Endodermal cell (in vitro differentiated cells): ENCODE measurements at places on chromosomes 1 and 21.
A peak's percentile ranks its signal among the peaks of the same experiment; 100 is the strongest.

GRCh38 chr1:12015001-12015491, 4.3 kb upstream of the MIIP start:
- DNase-seq: no peak

- no peak for DNase-seq
Observed at GRCh38 chr1:77271852-77272580, 9.8 kb upstream of the AK5 start.

DNA sequence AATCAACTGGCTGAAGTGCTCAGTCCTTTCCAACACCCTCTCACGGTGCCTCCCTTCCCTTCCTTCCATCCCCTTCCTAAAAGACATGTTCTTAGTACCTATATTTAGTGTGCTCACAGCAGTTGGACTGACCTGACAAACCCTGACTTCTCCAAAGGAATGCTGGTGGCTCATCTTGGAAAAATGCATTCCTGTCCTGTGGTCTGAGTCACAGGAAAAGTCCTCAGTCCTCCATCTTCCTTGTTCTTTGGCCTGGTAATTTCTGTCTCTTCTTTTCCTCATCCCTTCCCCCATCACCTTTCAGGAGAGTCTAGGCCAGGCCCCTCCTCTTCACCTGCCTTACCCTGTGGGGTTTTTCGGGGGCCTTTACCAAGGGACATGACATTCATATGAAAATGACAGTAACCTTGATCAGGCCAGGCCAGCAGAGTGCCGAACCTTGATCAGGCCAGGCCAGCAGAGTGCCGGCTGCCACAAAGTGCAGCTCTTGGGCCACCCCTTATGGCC, 7.2 kb downstream of the ATP1B1 start:
- peak; percentile 69 for DNase-seq

DNA sequence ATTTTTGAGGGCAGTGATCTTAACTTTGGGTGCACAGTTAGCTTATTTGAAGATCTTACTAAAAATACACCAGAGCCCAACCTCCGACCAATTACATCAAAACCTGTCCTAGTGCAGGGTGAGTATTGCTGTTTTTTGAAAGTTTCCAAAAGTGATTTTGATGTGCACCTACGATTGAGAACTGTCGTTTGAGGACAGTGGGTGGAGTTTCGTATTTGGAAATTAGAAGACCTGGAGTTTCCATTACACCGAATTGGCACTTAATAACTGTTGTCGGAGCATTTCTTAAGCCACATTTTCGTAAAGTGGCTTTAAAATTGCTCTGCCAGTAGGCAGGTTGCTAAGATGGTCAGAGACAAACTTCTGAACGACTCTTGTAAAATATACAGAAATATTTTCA, 1.1 kb downstream of the SOD1 start:
- DNase-seq: no peak

GRCh38 chr21:43864962-43865539, at the start of gene AGPAT3:
TSS of gene AGPAT3 (plus strand) at chr21:43865223. CDS start at chr21:43959682, 94,459 bp downstream.
- no peak for DNase-seq

- DNase-seq: peak; percentile 87
Observed at GRCh38 chr1:211258310-211258755, 833 bp upstream of the RCOR3 start.

- no peak for DNase-seq
Observed at GRCh38 chr1:156430866-156431265, 61.9 kb downstream of the RHBG start.

GRCh38 chr1:176609556-176610408, 146.8 kb downstream of the PAPPA2 start:
- peak; percentile 49 for DNase-seq

DNA sequence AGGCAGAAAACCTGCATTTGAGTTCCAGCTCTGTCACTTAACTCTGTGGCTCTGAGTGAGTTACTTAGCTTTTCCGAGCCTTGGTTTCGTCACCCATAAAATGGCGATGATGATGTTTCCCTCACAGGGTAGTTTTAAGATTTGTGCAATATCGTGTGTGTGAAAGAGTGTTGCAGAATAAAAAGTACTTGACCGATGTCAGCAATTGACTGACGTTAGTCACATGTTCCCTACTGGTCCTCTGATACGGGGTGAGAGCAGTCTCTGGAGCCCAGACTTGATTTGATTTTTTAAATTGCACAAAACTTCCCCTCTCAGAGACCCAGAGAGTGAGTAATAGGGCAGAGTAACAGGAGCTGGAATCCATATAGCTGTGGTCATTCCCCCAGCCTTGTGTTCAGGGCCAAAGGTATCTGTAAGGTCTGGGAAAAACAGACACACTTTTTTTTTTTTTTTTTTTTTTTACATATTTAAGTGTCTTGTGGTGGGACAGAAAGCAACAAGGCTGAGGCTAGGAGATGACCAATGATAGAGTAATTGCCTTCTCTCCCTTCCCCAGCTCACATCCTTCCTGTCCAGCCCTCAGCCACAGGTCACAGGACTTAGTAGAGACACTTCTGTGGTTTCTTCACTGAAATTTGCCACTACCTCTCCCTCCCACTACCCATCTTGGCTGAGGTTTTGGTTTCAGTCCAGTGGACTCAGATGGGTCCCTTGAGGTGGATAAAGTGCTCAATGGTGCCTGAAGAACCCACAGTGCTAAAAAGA, 2.0 kb downstream of the FCER1G start:
- peak; percentile 39 for DNase-seq

- DNase-seq: no peak
Observed at GRCh38 chr21:45806042-45806441, 162.5 kb downstream of the PCBP3 start.
